Psoas muscle (tissue), 8 donors: ENCODE measurements at places on chromosomes 3 and 15. TPM values are rescaled to one million over a fixed set of nuclear protein-coding genes. Genes with fewer than 3 reads are reported as not detected.

Gene DPPA4
- not detected for polyA plus RNA-seq

DNA sequence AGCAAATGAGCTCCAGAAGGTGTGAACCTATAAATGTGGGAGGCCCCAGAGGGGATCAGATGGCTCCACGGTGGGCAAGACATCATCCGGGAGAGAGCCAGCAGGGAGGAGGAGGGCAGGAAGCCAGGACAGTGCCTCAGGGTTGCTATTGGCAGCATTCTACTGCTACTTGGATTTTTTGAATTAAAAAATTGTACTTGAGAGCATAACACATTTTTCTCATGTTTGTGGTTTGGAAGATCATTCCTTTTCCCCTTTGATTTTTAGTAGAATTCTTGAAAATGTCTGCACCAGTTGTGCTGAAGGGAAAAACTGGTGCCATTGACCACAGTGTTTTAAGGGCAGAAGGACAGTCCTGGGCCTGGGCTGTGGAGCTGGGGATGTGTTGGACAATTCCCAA lies 59.2 kb downstream of the LYZL4 start:
- no peak for DNase-seq

DNA sequence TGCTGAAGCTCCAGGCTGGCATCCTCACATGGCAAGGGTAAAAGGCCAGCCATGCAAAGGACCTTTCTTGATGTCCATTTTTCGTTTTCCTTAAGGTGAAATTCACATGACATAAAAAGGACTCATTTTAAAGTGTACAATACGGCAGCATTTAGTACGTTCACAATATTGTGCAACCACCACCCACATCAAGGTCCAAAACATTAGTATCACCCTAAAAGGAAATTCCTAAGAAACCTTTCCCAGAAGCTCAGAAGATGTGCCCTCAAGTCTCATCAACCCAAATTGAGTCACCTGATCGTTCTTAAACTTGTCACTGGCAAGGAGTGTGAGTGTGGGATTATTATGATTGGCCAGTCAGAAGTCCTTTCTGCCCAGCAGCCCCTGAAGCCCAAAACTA lies 250.1 kb downstream of the TLE3 start:
- DNase-seq = no peak

- DNase-seq = no peak
Measured at GRCh38 chr3:156483426-156483825, 71.5 kb downstream of the SSR3 start.

DNA sequence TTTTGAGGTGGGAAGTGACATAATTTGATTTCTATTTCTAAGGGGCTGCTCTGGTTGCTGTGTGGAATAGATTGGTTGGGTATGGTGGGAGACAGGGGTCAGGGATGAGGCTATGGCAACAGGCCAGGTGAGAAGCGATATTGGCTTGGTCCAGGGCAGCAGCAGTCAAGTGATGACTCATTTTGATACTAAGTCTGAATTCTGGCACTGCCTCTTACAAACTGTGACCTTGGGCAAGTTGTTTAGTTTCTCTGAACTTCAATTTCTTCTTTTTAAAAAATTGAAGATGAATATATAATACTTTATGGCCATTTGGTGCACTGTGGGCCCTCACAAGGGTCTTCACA lies 40.4 kb upstream of the CLSTN2 start:
- DNase-seq = peak; percentile 36

Gene EEFSEC
- 10.7 TPM for polyA plus RNA-seq

- no peak for DNase-seq
Measured at GRCh38 chr15:99232740-99233139, 16.6 kb downstream of the TTC23 start.

DNA sequence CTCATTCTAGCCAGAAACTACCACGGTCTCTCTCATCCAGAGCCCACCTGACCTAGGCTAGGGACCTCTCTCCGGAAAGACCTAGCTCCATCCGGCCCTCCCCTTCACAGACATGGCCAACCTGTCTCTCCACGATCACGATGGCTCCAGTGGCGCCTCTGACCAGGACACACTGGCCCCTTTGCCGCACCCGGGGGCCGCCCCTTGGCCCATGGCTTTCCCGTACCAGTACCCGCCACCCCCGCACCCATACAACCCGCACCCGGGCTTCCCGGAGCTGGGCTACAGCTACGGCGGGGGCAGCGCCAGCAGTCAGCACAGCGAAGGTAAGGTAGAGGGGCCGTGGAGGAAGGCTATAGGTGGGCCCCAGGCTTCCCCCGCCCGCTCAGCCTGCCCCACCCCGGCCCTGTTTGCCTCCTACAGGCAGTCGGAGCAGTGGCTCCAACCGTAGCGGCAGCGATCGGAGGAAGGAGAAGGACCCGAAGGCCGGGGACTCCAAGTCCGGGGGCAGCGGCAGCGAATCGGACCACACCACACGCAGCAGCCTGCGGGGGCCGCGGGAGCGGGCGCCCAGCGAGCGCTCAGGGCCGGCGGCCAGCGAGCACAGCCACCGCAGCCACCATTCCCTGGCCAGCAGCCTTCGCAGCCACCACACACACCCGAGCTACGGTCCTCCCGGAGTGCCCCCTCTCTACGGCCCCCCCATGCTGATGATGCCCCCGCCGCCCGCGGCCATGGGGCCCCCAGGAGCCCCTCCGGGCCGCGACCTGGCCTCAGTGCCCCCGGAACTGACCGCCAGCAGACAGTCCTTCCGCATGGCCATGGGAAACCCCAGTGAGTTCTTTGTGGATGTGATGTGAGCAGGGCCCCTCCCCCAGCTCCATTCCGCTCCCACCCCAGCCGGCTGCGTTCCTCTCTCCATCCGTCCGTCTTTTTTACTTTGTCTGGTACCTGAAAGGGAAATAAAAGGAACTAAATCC lies 4.5 kb upstream of the AP2M1 start:
- DNase-seq = no peak

Gene TM4SF18
- polyA plus RNA-seq = 3.4 TPM

GRCh38 chr15:101024073-101024695 lies 105.0 kb downstream of the LRRK1 start:
- no peak for DNase-seq

DNA sequence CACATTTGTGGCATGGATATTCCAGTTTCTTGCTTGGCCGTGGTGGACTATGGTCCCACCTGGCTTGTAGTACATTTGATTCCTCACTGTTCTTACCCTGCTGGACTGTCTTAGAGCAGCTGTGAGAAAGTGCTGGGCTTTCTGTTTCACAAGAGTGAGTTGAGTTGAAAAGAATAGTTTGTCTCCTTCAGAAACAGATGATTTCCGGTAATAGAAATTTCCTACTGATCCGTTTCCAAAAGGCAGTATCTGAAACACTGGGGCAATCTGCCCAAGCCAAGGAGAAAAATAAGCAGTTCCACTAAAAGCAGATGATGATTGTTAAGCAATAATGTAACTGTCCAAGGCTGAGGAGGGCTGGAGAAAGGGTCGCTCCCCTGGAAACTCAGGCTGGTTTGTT lies 96.0 kb downstream of the SUCLG2 start:
- no peak for DNase-seq

Gene CLSTN2
- polyA plus RNA-seq = 0.89 TPM

DNA sequence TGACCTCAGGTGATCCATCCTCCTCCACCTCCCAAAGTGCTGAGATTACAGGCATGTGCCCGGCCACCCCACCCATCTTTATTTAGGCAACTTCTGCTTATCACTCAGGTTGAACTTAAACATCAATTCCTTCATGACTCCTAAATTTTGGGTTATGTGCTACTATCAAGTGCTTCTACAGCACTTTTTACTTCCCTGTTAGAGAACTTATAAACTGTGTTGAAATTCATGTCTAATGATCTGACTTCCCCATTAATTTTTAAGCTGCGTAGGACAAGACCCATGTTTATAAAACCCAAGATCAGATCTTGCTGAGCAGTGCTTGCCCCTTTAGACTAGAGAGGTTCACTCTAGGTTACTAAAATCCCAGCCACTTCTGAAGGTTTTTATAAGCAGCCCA lies 266.2 kb upstream of the TPRG1 start:
- DNase-seq = no peak

DNA sequence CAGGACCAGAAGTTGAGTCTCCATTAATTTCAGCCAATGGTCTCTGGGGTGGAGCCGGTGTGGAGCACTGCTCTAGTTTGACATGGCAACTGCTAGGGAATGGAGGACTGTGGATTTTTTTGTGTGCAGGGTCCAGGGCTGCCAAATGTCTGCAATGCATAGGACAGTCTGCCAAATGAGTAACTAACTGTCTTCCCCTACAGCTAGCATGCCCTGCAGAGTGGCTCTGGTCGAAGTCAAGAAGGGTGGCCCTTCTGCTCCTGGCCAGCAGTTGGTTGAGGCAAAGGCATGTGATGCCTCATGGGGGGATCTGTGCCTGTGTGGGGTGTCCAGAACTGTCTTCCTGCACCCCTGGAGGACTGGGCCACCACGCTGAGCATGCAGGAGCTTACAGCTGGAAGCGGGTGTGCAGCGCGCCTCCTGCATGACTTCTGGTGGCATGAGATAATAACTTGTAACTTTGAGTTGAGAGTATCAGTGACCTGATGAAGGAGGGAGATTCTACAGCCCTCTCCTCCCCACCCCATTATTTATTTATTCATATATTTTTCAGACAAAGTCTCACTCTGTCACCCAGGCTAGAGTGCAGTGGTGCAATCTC lies 4.6 kb downstream of the TPRA1 start:
- DNase-seq = no peak

Gene HDC
- polyA plus RNA-seq = 0.18 TPM

Gene FBXO40
- polyA plus RNA-seq = 28.1 TPM

Gene SIDT1
- not detected for polyA plus RNA-seq

GRCh38 chr3:48034000-48034516 lies 17.8 kb upstream of the MAP4 start:
- no peak for DNase-seq

Gene ARNT2
- 3.8 TPM for polyA plus RNA-seq

- no peak for DNase-seq
Measured at GRCh38 chr3:112086875-112087524, 811 bp downstream of the C3orf52 start.

DNA sequence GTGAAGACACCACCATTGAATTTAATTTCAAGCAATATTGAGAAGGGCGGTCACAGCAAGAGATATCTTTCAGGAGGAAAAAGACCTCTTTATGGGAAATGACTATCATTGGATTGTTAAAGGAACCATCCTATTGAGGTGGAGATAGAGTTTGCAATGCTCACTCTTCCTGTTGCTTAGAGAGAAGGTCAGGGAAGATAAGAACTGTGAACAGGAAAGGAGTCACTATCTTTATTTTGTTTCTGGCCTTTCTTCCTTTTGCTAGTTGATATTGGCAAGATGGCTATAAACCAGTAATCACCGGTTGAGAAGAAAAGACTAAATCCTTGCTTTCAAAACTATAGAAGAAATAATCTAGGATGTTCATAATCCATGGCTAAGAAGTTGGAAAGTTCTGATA lies 112.1 kb upstream of the TMEM108 start:
- DNase-seq = no peak

GRCh38 chr3:40116478-40117177 lies 192.9 kb upstream of the EIF1B start:
- no peak for DNase-seq

GRCh38 chr3:177199206-177199760 lies 2.0 kb upstream of the TBL1XR1 start:
- no peak for DNase-seq
